Stimulated activated CD4-positive, alpha-beta T cell treated with anti-CD3 and anti-CD28 coated beads, Interleukin-1b, Interleukin-23, amount 100 ng/mL, for 1 hour (primary cell): ENCODE measurements at places on chromosomes 3 and 15.

- no peak for DNase-seq
These were observed 17.1 kb downstream of the SKIC8 start for GRCh38 chr15:78282324-78282723.

DNA sequence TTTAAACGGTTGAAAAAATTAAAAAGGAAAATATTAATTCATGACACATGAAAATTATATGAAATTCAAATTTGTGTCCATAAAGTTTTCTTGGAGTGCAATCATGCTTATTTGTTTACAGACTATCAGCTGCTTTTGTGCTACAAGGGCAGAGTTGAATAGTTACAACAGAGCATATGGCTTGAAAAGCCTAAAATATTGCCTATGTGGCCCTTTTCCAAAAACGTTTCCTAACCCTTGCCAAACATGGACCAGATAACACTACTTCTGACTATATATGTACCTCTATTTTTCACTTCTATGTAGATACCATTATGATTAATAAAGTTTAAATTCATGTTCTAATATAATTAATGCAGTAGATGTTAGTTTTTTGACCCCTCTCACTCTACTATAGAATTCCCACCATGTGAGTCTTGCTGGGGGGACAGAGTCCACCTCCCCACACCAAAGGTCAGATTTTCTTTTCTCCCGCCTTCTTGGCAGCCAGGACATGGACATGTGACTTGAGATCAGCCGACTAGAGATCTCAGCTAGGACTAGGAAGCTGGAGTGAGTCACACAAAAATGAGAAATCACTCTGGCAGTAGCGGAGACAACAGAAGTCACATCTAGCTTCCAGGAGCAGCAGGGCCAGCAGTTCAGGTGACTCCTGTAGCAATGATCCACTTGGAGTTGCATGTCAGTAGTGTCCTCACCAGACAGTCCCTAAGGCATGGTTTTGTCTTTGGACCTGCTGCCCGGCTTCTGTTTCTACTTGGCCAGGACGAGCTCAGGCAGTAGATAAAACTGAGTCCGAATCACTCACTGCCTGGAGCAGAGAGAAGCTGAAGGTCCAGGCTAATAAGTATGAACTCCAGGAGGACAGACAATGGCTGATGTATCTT is 22.4 kb downstream of the CIAO2A start:
- no peak for DNase-seq

- no peak for DNase-seq
These were observed 75.4 kb downstream of the BDH1 start for GRCh38 chr3:197480320-197480719.

GRCh38 chr3:138445236-138445635 is 10.8 kb downstream of the ESYT3 start:
- no peak for DNase-seq

GRCh38 chr3:176514297-176514696 is 683.0 kb downstream of the TBL1XR1 start:
- DNase-seq = no peak

DNA sequence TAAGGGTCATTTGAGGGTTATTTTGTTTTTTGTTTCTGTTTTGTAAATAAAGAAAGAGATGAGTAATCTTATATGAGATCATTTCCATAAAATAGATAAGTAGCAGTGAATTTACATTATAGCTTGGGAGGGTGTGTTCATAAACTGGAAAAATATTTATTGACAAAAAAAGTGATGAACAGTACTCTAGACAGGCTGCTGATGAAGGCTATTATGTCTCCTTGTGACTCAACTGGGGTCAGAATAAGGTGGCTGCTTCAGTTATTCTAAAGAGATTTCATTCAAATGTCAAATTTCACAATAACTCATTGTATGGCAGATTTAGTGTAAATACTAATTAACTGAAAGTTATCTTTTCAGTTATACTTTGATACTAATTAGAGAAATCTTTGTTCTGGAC is 251.1 kb upstream of the CMC1 start:
- no peak for DNase-seq

- DNase-seq = no peak
These were observed 160.6 kb upstream of the CHRM5 start for GRCh38 chr15:33807665-33808064.

GRCh38 chr3:189631409-189631808 is 220 bp downstream of the TP63 start:
- DNase-seq = no peak

- no peak for DNase-seq
These were observed 56.9 kb upstream of the MEF2A start for GRCh38 chr15:99508852-99509251.

GRCh38 chr3:188187053-188187452 is 33.1 kb downstream of the LPP start:
- DNase-seq = no peak

DNA sequence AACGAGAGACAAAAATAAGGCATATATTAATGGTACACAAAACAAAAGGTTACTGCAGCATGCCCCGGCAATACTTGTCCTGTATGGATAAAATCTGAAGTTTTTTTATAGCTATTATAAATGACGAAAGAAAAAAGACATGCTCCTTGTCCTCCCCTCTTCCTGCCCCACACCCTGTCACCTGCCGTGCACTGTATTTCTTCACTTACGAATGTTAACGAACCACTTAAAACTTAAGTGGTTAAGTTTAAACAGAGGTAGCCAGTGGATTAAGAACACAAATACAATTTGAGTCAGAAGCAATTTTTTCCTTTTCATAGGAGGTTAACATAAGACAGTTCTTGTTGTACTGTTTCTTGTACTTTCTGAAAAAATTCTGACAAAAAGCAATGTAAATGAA is 799.1 kb upstream of the NECTIN3 start:
- DNase-seq = no peak

GRCh38 chr3:123031051-123031450 is 3.5 kb upstream of the SEMA5B start:
- DNase-seq = no peak

GRCh38 chr3:46661776-46662766 is 31.4 kb downstream of the ALS2CL start:
- no peak for DNase-seq

DNA sequence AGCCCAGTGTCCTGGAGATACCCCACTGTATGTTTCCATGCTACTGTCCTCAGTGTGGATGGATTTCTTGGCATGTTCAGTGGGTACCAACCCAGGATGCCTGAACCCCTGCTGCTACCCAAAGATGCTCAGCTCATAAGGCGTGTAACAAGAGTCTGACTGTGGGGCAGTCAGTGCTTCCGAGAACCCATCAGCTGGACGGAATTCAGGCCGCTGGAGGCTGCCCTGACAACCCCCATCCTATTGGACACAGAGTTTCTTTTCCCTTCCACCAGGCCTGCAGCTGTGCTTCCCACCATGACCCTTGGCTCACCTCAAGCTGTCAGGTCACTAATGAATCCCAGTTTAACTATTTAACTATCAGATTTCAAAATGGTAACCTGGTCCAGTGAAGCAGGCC is 224.1 kb upstream of the FEZF2 start:
- no peak for DNase-seq

GRCh38 chr3:69749461-69749860 is 10.2 kb downstream of the MITF start:
- DNase-seq = no peak

GRCh38 chr15:38691965-38692788 is 127.6 kb upstream of the RASGRP1 start:
- no peak for DNase-seq

- DNase-seq = no peak
These were observed 136.6 kb downstream of the SUCLG2 start for GRCh38 chr3:67517781-67518180.

DNA sequence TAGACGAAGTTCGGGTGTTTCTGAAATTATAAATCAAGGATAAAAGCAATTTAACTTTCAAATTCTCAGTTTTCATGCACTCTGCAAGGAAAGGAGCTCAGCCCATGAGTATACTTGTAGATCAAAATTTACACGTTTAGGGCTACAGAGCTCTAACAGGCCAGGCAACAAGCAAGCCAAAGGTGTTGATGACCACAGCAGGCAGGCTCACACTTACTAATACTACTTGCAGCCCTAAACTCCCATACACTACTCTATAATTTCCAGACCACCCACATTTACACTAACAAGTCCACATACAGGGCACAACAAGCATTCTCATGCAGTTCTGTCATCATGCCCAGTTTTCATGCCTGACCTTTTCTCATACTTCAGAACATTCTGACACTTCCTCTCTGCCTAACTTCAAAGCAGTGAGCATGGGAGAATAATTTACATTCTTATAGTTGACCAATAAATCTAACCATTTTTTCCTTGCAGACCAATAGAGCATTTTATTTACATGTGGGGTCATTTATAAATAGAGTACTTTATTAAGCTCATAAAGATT is 124.7 kb upstream of the FRMD4B start:
- no peak for DNase-seq

- DNase-seq = no peak
These were observed 332.3 kb upstream of the EPHA3 start for GRCh38 chr3:88775026-88775690.

- DNase-seq = no peak
These were observed 104.7 kb downstream of the HMG20A start for GRCh38 chr15:77525400-77525811.

DNA sequence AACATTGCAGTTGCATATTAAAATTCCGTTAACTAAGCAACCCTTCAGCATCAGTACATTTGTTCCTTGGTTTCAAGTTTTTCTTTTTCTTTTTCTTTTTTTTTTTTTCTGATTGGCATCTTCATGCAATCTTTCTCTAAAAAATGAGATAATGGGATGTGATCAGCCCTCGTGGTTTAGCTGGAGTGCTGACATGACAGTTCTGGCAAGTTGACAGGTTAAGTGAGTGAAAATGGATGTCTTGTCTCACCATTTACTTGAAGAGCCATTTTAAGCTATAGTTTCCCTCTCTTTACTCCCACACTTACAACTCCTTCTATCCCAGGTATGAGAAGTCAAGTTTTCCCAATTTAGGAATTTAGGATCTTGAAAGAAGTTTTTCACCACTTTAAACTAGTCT is 495.2 kb downstream of the ROBO2 start:
- DNase-seq = no peak

- no peak for DNase-seq
These were observed 38.2 kb downstream of the B3GALNT1 start for GRCh38 chr3:161066930-161067329.

- no peak for DNase-seq
These were observed 1.0 kb upstream of the ISY1 start for GRCh38 chr3:129161860-129162271.

GRCh38 chr3:133592843-133593242 is 19.4 kb downstream of the CDV3 start:
- DNase-seq = no peak

- no peak for DNase-seq
These were observed 151.4 kb downstream of the FBLN2 start for GRCh38 chr3:13700362-13700761.

DNA sequence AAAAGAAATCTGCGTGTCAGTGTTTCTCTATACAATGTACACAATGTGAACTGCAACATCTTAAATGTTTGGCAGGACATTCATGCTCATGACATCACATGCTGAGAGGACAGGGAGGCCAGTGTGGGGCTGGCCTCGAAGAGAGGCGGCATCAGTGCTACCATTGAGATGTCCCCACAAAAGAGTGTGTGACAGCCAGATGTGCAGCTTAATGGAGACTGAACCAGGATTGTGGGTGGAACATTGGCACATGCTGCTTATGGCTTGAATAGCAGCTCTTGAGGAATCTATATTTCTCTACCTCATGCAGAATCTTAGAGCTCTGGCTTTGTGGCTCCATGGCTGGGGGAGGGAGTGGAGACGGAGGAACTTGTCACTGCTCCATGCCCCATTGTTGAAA is 18.5 kb downstream of the CLDN11 start:
- no peak for DNase-seq

GRCh38 chr15:91517491-91518200 is 335.9 kb upstream of the SLCO3A1 start:
- no peak for DNase-seq

DNA sequence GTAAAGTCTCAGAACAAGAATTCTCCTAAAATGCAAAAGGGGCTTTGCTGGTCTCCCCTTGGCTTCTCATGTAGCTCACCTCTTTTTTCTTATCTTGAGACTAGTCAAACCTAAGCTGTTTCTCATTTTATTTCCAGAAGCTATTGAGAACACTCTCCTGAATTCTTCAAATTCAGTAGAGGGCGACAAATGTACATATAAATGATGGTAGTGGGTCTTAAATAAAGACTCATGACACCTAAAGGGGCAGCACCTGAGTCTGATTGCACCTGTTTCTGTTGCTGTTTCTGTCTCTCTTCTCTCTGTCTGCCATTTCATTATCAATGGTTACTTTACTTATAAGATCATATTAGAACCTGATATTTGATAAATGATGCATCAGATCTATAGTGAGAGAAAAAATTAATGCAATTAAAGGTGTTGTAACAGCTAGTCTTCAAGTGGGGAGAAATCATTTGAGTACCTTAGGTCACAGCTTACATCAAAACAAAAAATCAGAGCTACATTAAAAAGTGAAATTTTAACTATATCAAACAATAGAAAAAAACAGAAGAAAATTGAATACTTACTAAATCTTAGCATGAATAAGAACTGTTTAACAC is 7.0 kb downstream of the ADIPOQ start:
- DNase-seq = no peak

GRCh38 chr15:75695634-75696310 is 16.9 kb downstream of the CSPG4 start:
- DNase-seq = no peak

GRCh38 chr3:143884861-143885260 is 36.6 kb upstream of the SLC9A9 start:
- no peak for DNase-seq

DNA sequence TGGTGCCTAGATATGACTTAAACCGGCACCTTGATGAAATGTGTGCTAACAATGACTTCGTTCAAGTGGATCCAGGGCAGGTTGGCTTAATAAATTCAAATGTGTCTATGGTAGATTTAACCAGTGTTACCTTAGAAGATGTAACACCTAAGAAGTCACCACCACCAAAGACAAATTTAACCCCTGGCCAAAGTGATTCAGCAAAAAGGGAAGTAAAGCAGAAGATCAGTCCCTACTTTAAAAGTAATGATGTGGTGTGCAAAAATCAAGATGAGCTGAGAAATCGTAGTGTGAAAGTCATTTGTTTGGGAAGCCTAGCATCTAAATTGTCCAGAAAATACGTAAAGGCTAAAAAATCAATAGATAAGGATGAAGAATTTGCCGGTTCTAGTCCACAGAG is 1.1 kb downstream of the FAN1 start:
- DNase-seq = no peak

DNA sequence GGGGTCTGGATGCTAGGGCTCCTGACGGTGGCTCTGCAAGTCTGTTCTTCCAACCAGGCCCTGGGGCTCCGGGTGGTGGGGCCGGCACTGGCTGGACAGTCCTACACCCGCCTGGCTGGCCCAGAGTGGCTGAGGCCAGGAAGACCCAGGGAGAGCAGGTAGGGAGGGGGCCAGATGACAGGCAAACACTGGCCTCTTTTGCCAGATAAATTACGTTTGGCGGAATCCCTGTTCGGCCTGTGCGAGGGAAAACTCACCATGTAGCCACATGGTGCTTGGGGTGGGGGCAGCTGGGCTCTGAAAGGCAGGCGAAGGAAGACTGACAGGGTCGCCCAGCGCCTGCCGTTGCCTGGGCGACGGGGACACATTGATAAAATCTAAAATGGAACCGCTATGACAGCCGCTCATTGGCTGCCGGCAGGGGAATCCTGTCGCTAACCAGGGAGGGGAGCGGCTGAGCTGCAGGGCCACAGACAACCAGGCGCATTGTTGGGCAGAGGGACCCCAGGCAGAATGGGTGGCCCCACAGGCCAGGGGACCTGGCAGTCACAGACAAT is 30.4 kb downstream of the IQSEC1 start:
- DNase-seq = no peak
